ENCODE measurements at places on chromosomes 13 and 19.

- H3K4me3 ChIP-seq = no peak overlapping the region
- no peaks in the 10 kb centered on the region for H3K27me3 ChIP-seq
- no peaks in the 10 kb centered on the region for H3K36me3 ChIP-seq
- no peak for DNase-seq
- no peaks in the 10 kb centered on the region for H3K4me1 ChIP-seq
Measured at GRCh38 chr13:92535222-92536006, 691.2 kb upstream of the GPC6 start.

DNA sequence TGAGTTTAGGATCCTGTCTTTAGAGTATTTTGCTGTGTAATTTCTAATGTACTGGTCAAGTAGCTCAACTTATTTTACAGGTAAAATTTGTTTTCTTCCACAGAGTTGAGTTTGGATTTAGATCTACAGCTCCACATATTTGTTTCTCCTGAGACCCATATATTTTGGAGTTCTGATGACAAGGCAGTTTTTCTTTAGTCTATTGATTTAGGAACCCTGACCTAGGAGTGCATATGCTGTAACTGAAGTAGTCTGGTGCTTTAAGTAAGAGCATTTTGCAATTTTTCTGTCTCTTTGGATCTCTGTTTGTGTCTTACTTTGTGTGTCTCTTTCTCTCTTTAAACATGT, 19.5 kb upstream of the SPRY2 start:
- DNase-seq = no peak
- no peaks in the 10 kb centered on the region for H3K36me3 ChIP-seq
- H3K4me1 ChIP-seq = no peaks in the 10 kb centered on the region
- peaks cover 10% of the 10 kb centered on the region for H3K27me3 ChIP-seq

DNA sequence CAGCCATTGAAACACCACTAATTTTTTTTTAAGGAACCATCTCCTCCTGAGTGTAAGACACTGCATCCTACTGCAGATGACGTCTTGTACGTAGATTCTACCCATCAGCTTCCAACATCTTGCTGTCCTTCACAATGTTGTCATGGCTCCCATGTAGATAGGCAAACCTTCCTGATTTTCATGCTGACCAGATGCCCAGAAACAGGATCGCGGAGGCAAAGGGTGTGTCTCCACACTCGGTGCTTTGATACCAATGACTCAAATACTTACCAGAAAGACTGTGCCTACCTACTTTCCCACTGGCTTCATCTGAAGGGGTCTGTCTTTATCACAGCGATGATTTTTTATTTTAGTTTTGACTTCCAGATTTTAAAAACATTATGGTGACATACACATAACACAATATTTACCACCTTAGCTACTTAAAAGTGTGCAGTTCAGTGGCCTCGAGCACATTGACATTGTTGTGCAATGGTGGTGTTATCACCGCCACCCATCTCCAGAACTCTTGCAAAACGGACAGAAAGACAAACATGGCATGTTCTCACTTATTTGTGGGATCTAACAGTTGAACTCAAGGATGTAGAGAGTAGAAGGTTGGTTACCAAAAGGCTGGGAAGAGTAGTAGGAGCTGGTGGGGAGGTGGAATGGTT, 94.0 kb upstream of the PEG3 start:
- H3K27ac ChIP-seq = no peak overlapping the region
- no peaks in the 10 kb centered on the region for H3K27me3 ChIP-seq
- no peaks in the 10 kb centered on the region for H3K36me3 ChIP-seq
- no peak overlapping the region for H3K4me3 ChIP-seq
- DNase-seq = no peak

DNA sequence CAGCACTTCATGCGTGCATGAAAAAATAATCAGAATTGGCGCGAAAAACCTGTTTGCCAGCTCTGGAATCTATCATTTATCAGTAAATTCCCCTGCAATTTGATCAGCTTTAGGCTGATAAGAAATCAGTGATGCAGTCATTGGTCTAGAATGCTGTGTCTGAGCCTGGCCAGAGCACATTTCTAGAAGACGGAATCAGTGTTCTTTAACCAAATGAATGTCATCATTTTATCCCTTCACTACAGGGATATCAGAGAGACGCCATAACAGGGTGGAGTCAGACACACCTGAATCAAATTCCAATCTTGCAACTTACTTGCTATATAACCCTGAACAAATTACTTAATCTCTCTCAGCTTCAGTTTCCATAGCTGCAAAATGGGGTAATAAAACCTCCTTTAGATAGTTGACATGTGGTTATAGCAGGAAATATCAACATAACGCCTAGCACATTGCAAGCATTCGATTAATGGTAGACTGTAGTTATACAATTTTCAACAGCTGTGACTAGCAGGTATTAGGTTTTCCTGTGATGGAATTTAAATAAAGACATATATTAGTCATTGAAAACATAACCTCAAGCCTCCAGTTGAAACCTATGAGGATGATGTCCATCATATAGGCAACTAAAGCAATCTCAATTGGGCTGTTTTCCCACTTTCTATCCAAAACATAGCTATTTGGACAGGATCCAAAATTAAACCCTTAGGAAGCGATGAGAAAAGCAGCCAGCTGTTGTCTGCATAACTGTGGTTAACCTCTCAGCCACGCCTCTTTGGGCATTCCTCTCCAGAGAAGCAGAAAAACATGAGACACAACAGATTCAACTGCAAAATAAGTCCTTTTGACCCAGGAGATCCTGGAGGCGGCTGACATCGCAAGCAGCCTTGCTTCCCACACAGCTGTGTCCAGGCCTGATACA, 51.6 kb upstream of the UBL3 start:
- H3K27me3 ChIP-seq = peaks cover 6% of the 10 kb centered on the region
- H3K4me1 ChIP-seq = peaks cover 6% of the 10 kb centered on the region

GRCh38 chr13:50646070-50646469, 197.4 kb downstream of the DLEU7 start:
- no peak for DNase-seq
- H3K4me1 ChIP-seq = peaks cover 2% of the 10 kb centered on the region
- H3K27ac ChIP-seq = no peak overlapping the region
- H3K27me3 ChIP-seq = peaks cover 4% of the 10 kb centered on the region

GRCh38 chr13:31957772-31958171, 73.8 kb upstream of the FRY start:
- H3K4me1 ChIP-seq = no peaks in the 10 kb centered on the region
- H3K36me3 ChIP-seq = no peaks in the 10 kb centered on the region
- peaks cover 7% of the 10 kb centered on the region for H3K27me3 ChIP-seq
- H3K4me3 ChIP-seq = no peak overlapping the region
- no peak for DNase-seq
- H3K27ac ChIP-seq = no peak overlapping the region

DNA sequence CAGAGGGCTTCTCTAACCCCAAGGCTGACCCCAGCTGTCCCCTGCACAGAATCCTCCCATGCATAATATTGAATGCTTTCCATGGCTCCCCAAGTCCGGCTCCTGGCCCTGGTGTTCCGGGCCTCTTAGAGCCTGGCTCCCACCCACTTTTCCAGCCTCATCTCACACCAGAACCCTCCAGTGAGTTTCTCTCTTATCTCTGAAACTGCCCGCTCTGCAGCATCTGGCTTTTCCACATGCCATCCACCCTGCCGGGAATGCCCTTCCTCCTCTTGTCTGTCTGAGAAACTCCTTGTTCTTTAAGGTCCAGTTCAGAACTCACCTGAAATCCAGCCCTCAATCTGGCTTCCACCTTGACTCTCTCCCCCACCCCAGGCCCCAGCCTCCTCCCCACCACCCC, 6.8 kb downstream of the SYNGR4 start:
- H3K27ac ChIP-seq = no peak overlapping the region
- H3K4me1 ChIP-seq = no peaks in the 10 kb centered on the region
- H3K36me3 ChIP-seq = no peaks in the 10 kb centered on the region
- no peak overlapping the region for H3K4me3 ChIP-seq

Data from activated naive CD8-positive, alpha-beta T cell treated with anti-CD3 and anti-CD28 coated beads, Interleukin-2, amount 10 ng/mL, durations not matched to agents 7 days and 5 days (primary cell).